ENCODE measurements at places on chromosomes 2 and 18. TPM values are rescaled to one million over a fixed set of nuclear protein-coding genes. Genes with fewer than 3 reads are reported as not detected.

DNA sequence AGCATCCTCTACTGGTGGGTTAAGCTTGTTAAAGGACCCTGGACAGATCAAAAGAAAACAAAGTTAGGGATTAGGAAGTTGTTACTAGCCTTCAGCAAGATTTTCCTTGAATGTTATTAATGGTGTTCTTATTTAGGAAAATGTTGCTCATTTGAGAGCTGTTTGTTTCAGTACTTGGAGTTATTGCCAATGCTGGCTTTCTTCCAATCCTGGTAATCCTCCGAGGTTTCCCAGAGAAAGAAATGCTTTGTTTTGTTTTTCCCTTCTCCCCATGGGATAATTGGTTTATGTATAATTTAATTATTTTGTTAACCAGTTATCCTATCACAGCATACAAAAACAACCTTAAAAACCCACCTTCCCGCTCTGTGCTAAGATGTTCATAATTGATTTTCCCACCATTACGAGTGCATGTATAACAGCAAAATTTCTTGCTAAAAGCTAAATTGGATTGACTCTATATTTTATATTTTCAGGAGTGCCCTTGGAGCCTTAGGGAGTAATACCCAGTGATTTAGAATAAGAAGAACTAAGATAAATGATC, 79.8 kb downstream of the MGAT5 start:
- no peak for DNase-seq

LRRC30 gene
- total RNA-seq, result not detected

DNA sequence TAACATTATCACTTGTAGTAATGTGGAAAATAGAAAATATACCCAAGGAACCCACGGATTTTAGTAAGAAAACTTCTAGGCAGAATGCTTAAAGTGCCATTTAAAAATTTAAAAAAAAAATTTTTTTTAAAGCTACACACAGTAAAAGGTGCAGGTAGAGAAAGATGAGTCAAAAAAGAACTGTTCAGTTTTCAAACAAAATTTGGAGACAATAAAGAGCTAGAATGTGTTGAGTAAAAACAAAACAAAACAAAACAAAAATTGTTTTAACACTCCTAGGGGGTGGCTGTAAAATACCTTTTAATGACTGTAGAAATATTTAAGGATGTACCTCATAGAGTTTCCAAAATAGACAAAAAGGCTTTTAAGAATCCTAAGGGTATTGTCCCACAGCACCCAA, 212.0 kb downstream of the TGIF1 start:
- DNase-seq, result no peak

DNA sequence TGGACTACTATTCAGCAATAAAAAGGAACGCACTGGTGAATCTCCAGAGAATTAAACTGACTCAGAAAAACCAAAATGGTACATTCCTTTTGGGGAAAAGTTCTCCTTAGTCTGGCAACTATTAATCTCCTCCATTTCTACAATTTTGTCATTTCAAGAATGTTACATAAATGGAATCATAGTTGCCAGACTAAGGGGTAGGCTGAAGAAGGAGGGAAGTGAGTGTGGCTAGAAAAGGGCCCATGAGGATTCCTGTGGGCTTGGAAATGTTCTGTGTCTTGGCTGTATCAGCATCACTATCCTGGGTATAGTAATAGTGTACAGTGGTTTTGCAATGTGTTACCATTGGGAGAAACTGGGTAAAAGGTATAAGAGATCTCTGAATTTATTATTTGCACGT, 72.4 kb downstream of the ZAP70 start:
- DNase-seq, result no peak
